CD4-positive, alpha-beta T cell treated with Interleukin-1 beta for 1 hour (primary cell): ENCODE measurements at places on chromosomes 6 and 20.

DNA sequence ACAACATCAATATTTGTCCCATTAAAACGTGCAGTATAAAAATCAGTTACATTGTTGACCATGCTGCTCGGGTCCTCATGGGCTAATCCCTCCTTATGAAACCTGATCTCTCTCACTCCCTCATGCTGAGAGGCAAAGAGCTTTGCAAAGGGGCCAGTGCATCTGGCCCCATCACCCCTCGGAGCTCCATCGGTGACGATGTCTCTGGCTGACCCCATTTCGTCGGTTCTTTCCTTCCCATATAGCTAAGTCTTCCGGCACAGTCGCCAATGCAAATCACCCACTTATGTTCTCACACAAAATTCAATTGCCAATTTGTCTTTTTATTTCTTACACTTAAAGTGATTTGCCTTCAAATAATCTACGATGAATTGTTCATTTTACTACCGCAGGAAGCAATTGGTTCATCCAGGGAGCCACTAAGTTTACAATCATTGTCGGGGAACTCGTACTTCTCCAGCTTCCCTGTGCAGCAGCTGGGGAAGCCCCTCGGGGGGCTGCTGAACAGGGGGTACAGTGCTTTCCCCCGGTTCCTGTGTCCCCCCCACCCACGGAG, 199.8 kb upstream of the CDH4 start:
- no peak for DNase-seq

- no peak for DNase-seq
These were observed 540.2 kb downstream of the PRKN start for GRCh38 chr6:162187168-162187935.

GRCh38 chr6:159062976-159063375, 18.2 kb upstream of the TAGAP start:
- no peak for DNase-seq

DNA sequence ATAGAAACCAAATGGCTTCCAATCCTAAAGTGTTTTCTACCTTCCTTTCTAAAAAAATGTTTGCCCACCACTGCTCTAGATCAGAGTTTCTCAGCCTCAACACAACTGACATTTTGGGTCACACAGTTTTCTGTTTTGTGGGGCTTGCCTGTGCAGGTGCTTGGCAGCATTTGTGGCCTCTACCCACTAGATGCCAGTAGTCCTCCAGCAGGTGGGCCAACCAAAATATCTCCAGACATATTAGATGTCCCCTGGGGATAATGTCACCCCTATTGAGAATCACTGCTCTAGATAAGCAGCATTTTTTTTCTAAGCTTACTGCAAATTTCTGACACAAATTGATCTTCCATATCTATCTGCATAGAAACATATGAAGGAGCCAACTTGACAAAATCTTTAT, 26.3 kb upstream of the EPM2A start:
- no peak for DNase-seq

GRCh38 chr6:129440691-129441090, 269.3 kb downstream of the ARHGAP18 start:
- DNase-seq = no peak

GRCh38 chr20:23407781-23408464, 13.4 kb downstream of the NAPB start:
- DNase-seq = peak; percentile 26

DNA sequence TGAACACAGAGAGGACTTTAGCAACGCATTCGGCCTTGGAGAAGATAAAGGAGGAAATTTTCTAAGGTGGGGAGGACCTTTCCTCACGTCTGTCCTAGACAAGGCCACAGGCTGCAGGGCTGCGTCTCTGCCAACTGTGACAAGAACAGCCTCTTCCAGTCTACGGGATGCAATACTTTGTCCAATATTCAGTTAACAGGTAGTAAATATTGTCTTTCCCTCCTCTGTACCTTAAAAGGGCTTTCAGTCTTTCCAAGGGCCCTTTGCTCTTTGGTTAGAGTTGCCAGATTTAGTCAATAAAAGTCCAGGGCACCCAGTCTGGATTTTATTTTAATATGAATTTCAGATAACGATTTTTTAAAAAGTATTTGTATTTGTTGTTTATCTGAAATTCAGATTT, 78.2 kb downstream of the ELOVL4 start:
- DNase-seq = no peak

DNA sequence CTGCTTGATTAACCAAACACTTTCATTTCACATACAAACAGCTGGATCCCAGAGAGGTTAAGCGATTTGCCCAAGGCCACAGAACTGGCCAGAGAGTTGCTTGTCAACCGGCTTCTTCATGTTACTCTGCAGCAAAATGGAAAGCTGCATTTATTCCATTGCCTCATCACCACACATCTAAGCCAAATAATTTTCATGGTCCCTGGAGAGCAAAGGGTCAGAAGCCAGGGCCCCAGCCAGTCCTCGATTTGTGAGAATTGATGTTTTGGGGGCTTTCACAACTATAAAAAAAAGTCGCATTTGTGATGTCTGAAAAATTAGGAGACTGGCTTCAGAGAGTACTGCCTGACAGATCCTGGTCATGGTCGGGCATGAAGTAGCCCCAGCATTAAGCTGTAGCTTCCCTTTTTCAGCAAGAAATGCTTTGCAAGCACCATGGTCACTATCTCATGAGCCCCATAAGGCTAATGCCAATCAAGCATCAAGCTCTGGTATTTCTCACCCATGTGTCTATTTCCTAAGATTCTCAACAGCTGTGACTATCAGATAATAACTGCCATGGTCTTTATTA, 95.8 kb downstream of the BANF2 start:
- no peak for DNase-seq

- DNase-seq = no peak
These were observed 43.9 kb downstream of the OR2B2 start for GRCh38 chr6:27868311-27868710.
